ENCODE measurements at places on chromosomes 5 and 9.

GRCh38 chr9:93683331-93684134 is 107.1 kb downstream of the PHF2 start:
- DNase-seq = no peak

DNA sequence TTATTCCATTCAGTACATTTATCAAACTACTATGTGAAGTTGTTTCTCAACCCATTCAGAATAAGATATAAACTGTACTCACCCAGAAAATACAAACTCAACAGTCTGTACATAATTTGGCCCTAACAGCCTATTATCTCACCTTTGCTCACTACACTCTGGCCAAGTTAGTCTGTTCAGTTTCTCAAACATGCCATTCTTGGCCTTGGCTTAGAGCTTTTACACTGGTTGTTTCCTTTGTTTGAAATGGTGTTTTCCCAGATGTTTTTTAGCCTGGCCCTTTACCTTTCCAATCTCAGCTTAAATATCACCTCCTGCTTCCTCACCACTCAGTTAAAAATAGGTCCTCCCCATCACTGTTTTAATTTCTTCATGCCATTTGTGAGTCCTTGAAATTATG is 13.6 kb downstream of the CDC42SE2 start:
- no peak for DNase-seq

DNA sequence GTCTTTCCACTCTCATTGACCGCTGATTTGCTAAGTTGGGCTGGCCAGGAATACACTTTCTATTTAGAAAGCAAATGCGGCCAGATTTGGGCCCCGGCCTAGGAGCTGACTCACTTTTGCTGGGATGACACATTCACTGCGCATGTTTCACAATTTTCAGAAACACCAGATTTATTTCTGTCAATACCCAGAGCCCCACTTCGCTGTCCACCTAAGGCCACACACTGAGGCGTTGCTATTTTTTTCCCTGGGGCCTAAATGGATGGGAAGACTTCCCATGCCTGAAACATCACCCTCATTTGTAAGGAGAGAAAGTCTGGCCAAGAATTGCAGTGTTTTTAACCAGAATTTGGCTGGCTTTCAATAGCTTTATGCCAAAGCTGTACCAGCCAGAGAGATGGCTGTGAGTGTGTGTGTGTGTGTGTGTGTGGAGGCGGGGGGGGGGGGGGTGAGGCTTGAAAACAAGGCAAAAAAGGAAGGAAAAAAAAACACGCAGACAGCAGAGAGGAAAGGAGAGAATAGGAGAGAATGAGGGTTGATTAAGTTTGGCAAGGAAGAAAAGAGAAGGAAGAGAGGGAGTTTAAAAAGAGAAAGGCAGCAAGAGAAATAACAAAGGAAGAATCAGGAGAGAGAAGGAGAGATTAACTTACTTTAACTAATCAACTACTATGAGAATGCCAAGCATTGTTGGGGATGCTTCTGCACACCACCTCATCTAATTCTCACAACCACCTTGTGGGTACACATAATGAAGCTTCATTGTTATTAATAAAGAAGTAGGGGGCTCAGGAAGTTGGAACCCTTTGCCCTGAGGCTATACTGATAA is 261.4 kb upstream of the KLF4 start:
- no peak for DNase-seq

GRCh38 chr5:65098393-65098792 is 329.7 kb downstream of the CWC27 start:
- no peak for DNase-seq

- DNase-seq = no peak
These were observed 2.5 kb upstream of the ZNF608 start for GRCh38 chr5:124748687-124749594.

DNA sequence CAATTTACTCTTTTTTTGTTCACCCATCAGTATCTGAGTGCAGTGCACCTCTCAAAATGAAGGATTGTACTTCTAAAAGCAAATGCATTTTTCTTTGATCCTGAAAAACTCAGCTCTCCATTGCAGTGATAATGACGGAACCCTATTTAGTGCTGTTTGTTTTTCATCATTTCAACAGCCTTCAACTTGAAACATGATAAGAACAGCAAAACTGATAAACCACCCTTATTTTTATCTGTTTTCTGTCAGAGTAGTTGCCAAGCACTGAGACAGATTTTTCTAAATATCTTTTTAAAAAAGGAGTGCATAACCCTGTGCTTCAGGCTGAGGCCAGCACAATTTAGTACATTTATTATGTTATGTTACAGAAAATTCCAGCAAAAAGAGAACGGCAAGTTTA is 549.8 kb upstream of the DMAC1 start:
- DNase-seq = no peak

DNA sequence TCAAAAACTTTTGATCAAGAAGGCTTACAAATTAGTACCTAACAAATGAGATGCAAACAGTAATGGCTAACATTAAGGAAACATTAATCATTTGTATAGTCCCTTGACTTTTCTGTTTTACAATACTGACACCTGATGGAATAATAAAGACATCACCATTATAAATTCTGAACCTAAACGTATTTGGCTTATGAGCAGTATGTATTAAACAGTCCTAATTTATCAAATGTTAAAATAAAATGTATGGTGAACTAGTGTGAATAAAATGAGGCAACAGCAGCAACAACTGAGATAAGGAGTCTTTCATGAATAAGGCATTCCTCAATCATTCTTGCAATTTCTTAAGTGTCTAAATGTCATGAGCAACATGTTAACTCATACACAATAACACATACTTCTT is 6.0 kb downstream of the PUM3 start:
- no peak for DNase-seq

DNA sequence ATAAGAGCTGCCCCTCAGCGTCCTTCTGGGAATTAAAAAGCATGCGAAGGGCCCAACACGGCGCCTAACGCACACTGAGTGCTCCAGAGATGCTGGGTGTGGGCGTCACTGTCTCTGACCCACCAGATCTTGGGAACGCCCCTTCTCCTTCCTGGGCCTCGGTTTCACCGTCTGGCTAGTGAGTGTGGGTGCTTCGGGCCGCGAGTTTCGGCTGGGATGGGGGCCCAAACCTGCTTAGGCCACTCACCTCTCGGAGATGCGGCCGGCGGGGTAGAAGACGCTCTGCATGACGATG is 3.7 kb downstream of the PIP5KL1 start:
- no peak for DNase-seq

DNA sequence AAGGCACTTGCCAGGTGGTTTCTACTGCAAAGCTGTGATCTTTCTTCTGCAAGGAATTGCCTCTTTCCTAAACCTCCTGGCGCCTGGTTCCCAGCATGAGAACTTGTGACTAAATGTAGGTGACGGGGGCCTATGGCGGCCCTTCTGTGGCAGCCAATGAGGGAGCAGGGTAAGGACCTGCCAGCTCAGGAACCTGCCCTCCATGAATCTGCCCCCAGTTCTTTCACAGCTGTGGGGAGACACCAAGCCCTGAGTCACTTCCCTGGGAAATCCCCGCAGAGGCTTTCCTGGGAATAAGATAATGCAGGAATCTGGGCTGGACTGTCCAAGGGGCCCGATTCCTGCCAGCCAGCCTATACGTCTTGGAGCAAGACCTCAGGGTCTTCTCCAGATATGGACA is 56.7 kb upstream of the CTNNA1 start:
- DNase-seq = no peak

DNA sequence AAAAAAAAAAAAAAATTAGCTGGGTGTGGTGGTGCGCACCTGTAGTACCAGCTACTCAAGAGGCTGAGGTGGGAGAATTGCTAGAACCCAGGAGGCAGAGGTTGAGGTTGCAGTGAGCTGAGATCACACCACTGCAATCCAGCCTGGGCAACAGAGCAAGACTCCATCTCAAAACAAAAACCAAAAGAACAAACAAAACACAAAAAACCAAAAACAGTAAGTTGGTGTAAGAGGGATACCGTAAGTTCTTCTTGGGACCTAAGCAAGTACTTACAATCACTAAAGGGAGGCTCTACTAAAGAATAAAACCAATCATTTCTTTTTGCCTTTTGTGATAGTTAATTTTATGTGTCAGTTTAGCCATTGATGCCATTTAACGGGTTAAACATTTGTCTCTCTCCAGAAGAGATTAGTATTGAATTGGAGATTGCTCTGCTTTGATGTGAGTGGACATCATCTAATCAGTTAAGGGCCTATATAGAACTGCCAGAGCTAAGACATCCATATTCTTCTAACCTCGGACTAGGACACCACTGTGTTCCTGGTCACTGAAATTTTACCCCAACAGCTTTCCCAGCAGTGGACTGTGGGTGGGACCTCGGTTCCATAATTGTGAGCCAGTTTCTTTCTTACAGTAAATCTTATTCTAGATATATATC is 10.5 kb upstream of the ETF1 start:
- no peak for DNase-seq

- no peak for DNase-seq
These were observed 47.5 kb upstream of the ADRB2 start for GRCh38 chr5:148778882-148779281.

DNA sequence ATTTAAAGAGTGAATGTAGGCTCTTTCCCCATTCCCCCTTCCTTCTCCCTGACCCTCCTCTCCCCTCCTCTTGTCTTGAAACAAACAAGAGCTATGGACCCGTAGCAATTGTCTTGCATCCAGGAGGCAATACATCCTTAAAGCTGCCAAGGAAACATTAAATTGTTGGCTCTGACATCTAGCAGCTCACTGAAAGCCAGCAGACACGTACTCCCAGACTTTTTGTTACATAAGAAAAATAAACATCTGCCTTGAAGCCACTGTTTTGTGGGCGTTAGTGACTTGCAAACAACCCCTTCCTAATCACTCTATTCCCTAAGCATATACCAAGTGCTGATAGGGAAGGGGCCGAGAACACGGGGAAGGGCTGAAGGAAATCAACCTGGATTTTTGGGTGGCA is 8.6 kb downstream of the SLC45A2 start:
- no peak for DNase-seq

DNA sequence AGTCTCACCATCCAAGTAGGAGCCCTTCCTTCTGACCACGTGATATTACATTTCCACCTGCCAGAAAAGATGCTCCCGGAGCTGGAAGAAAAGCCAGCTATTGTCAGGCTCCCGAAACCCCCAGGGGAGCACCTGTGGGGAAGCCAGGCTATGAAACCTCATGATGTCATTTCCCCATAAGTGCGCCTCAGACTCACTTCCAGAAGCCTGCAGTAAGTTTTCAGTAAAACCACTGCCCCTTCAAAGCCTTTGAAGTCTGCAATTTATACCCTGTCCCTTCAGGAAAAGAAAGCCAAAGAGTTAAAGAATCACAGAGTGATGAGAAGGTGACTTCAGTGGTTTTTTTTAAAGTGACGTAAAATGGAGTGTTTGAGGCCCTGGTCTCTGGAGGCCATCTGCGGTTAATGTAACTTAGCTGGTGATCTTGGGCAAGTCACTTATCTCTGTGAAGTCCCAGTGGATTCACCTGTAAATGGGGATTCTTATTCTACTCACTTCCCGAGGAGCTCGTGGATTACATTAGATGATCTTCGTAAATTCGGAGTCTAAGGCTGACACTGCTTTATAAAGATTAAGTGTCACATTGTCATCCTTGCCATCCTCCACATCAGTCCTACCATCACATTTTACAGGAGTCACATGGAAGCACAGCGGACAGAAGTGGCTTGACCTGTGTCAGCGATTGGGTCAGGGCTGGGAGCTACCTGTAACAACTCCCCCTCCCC is 2.6 kb upstream of the SEMA6A start:
- DNase-seq = no peak

- DNase-seq = no peak
These were observed 14.6 kb downstream of the IL33 start for GRCh38 chr9:6230037-6230780.

- DNase-seq = no peak
These were observed 567.6 kb upstream of the ADAMTS16 start for GRCh38 chr5:4572311-4573100.

GRCh38 chr5:73093943-73094342 is 26.4 kb upstream of the TMEM171 start:
- no peak for DNase-seq

DNA sequence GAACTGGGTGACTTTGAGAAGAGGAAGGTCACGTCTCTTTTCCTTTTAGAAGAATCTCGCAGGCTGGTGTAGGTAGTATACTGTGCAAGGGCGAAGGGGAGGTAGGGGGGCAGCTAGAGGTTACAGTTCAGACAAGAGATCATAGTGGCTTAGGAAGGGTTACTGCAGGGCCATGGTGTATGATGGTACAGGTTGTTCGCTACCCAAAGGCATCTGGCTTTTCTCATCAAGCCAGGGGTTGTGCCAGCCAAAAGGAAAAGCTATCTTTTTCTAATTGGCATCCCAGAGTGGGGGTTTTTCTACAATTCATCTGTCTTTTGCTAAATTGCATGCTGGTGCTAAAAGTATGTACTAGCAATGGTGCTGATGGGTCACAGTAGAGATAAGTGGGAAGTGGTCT is 22.8 kb downstream of the MAMDC2 start:
- no peak for DNase-seq

- DNase-seq = no peak
These were observed 108.1 kb upstream of the PRRC1 start for GRCh38 chr5:127409246-127409917.
